ENCODE measurements at places on chromosomes 5 and 9.
A peak's percentile ranks its signal among the peaks of the same experiment; 100 is the strongest.

GRCh38 chr5:33105521-33105941 is 335.2 kb upstream of the TARS1 start:
- DNase-seq = no peak

DNA sequence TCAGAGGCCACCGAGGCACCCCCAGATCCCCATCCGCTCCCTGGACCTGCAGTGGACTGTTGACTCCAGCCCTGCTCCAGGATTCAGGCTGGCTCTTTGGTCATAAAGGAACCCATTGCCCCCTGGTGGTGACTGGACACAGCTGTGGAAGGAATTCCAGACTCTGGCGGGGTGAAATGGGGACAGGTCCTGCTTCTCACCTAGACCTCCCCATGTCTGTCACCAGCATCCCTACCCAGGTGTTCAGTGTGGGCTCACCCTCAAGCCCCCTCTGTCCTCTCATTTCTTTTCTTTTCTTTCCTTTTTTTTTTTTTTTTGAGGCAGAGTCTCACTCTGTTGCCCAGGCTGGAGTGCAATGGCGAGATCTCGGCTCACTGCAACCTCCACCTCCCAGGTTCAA is 25.5 kb upstream of the STXBP1 start:
- peak; percentile 71 for DNase-seq

DNA sequence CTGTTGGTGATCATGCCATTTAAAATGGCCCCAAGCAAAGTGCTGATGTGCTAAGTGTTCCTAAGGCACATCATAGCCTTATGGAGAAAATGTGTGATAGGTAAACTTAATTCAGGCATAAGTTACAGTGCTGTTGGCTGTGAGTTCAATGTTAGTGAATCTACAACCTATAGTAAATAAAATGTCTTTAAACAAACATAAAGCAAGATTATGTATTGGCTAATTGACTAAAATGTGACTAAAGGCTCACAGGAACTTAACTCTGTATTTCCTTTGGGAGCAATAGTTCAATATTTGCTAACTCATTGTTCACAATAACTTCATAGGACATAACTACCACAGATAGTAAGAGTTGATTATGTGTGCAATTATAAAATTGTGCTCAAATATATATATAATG is 49.4 kb upstream of the LRRC19 start:
- DNase-seq = no peak

DNA sequence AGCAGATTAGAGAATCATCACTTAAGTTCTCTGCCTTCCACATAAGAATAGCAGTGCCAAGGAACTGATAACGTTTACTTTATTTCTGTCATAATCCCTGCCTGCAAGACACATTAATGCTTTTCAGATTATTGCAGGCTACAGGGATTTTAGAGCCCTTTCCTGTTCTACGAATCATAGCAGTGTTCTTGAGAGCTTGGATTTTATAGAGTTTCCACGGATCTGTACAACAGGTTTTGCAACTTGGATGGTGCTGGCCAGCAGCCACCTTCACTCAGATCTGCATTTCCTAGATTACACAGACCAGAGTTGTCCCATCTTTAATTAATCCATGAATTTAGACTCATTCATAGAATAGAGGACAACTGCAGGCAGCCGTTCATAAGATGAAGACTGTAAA is 38.1 kb downstream of the SLC12A2 start:
- DNase-seq = no peak

DNA sequence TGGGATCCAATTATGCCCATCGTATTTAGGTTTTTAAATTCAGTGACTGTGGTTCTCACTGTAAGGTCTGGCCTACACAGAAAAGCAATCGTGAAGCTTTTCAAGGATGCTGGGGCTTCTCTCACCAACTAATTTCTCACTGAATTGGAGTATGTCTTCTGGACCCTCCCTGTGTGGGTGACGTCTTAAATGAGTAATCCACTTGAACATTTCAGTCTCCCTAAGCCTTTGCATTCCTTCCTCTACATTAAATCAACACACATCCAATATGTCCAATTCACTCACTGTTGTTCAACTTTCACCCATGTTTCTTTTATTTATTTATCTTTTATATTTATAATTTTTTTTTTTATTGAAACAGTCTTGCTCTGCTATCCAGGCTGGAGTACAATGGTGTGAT is 12.5 kb upstream of the BTF3 start:
- DNase-seq = no peak

GRCh38 chr5:134084022-134084565 is 30.4 kb upstream of the TCF7 start:
- no peak for DNase-seq

GRCh38 chr5:37951946-37952721 is 112.3 kb upstream of the GDNF start:
- no peak for DNase-seq

DNA sequence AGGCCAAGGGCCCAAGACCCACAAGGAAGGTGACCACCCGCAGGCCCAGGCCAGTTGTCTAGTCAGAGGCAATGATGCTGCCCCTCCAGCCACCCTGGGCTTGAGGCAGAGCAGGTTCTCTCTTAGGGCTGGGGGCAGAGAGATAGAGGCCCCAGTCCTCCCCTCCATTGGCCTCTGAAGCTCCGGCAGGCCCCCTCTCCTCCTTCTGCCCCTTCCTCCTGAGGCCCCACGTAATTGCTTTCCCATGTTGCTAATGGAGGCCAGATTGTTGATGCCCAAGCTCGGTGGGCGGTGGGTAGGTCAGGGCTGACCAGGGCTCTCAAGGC is 26.6 kb upstream of the ENHO start:
- DNase-seq = no peak
